ENCODE measurements at places on chromosomes 7 and 10.
A peak's percentile ranks its signal among the peaks of the same experiment; 100 is the strongest.

DNA sequence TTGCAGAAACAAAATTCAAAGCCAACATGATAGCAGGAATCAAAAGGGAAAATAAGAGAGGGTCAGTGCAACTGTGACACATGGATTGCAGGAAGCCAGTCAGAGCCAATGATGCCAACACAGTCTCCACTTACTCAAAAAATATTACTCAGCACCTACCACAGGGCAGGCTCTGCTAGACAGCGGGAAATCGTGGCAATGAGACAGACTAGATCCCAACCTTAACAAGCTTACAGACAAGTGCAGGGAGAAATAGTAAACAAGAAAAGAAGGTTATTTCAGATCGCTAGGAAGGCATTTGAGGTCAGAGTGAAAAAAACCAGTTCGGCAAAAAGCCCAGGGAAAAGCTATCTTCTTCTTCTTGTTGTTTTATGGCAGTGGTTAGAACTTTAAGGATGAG is 45.2 kb upstream of the NPFFR1 start:
- DNase-seq: no peak

GRCh38 chr7:40983111-40983510 is 719.8 kb downstream of the INHBA start:
- DNase-seq: no peak

DNA sequence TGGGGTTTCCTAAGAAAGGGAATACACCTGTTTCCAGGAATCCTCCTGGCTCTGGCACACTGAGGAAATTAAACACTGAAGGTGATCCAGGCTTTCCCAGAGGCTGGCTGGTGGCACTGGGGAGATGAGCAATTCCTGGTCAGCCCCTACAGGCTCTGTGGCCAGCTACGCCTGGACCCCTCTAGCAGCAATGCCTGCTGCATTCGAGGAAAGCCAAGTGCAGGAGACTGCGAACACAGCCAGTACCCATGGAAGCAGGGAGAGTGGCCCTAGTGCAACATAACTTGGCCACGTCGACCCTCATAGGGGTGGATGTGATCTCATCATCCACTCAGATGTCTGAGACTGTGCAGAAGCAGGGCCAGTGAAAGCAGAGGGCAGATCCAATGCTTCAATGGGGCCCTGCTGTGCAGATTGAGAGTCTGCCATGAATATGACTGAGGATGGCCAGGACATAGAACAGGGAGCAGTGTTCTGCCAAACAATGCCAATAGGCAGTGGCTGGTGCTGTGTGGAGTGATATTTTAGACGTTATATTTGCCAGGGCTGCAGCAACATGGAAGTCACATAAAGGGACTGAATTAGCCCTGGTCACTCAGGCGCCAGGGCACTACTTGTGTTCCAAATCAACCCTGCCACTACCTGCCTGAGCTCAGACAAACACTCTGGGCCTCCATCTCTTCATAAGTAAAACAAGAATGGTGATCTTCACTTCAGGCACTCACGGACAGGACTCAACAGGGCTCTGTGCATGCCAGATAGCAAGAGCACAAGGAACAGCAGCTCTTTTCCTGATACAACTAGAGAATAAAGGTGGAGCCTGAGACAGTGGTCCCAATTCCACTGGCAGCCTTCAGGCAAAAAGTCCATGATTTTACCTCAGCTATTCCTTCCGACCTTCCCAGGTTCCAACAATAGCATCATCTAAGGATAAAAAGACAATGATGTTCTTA is 2.4 kb downstream of the ZNF488 start:
- no peak for DNase-seq

DNA sequence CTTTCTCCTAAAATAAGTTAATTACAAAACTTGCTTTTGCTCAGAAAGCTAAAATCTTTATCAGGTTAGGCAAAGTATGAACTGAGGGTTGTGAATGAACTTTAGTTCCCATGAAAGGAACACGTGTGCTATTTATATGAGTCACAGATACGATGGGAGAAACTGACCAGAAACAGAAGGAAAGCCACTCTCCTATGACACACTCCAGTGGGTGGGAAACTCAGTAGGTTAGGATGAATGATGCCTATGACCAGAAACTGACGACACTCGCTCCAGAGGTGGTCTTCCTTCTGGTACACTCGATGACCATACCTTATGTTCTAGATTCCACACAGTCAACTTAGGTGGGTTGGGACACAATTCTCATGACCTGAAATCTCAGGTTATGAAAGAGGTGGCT is 215.7 kb upstream of the INHBA start:
- DNase-seq: no peak

DNA sequence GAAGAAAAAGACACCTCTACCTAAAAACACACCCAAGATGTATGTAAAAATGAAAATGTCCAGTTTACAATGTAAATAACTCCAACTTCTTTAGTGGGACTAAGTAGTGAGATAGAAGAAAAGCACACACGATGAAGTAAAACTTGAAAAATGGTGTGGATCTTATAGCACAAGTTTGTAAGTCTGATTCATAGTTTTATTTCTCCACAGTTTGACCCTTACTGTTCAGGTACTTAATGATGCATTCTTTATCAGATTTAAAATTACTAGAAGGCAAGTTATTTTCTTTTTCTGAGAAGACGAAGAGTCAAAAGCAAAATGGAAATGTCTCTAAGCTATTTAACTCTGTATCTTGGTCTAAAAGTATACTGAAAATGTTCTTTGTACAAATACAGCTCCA is 6.1 kb downstream of the NAMPT start:
- no peak for DNase-seq

GRCh38 chr7:121337398-121337797 is 8.6 kb downstream of the WNT16 start:
- no peak for DNase-seq

DNA sequence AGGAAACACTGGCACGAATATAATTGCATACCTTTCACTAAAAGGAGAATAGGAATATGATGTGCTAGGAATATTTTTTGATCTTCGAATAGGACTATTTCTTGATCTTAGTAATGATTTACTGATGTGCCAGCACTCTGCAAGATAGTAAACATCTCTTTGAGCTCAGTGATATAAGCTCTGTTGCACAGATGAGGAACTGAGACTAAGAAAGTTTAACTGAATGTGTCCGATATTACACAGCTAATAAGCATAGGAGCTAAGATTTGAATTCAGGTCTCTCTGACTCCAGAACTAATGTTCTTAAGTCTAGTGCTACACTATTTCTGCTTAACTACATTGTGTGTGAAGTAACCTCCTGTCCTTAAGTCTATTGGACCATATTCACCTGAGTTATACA is 98.4 kb upstream of the PTPRZ1 start:
- DNase-seq: no peak

GRCh38 chr10:91032611-91033206 is 111.8 kb upstream of the ANKRD1 start:
- DNase-seq: no peak

- no peak for DNase-seq
Observed at GRCh38 chr7:122212754-122213153, 68.7 kb upstream of the AASS start.

- DNase-seq: no peak
Observed at GRCh38 chr7:127290801-127291361, 38.1 kb upstream of the GRM8 start.

DNA sequence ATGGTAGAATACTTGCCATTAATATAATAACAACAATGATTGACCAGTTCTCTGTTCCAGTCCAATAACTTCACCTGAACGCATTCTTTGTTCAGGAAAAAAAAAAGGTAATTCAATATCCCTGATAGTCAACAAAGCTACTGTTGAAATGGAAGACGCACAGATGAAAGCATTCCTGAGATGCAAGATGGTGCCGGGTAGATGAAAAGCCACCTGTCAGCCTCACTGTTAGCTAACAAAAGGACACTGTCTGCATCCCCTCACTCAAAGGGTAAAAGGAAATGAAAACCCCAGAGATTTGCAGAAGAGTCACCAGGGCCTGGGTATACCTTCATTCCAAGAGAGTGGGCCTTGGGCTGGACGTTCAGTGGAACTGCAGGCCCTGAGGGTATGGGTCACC is 357.4 kb downstream of the PLXNA4 start:
- no peak for DNase-seq

- no peak for DNase-seq
Observed at GRCh38 chr10:123087786-123088185, 48.0 kb upstream of the HMX3 start.

DNA sequence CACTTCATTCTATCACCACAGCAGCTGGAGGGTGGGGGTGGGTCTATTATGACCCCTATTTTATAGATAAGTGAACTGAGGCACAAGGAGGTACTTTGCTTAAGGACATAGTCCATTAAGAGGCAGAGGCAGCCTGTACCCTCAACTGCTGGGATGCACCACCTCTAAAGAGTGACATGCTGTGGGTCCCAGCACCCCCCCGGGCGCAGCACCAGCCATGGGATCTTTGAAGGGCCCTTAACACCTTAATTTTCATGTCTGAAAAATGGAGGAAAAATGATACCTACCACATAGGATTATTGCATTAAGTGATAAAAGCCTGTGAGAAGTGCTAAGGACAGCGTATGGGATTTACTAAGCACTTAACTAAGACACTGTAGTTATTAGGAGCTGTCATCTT is 15.4 kb downstream of the ADCYAP1R1 start:
- DNase-seq: no peak

- no peak for DNase-seq
Observed at GRCh38 chr7:5586279-5586962, 162.8 kb upstream of the TNRC18 start.

DNA sequence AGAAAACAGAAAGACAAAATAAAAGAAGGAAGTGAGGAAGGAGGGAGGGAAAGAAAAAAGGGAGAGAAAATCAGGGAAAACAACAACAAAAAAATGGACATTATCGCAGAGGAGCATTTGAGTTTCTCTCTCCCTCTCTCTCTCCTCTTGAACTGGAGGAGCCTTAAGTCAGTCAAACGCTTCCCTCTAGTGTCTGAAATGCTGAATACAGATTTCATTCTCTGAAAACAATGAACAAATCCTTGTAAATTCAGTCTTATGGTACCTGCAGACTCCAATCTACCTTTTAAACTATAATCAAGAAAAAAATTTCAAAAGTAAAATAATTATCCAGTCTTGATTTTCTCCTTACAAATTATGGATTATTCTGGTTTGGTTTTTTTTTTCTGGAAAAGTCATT is 89.2 kb upstream of the PFKP start:
- DNase-seq: peak; percentile 7

GRCh38 chr7:73719806-73720169 is 319 bp upstream of the STX1A start:
- no peak for DNase-seq

- no peak for DNase-seq
Observed at GRCh38 chr7:19410106-19410505, 264.9 kb upstream of the FERD3L start.

- no peak for DNase-seq
Observed at GRCh38 chr7:55179931-55180682, 161.3 kb downstream of the EGFR start.

DNA sequence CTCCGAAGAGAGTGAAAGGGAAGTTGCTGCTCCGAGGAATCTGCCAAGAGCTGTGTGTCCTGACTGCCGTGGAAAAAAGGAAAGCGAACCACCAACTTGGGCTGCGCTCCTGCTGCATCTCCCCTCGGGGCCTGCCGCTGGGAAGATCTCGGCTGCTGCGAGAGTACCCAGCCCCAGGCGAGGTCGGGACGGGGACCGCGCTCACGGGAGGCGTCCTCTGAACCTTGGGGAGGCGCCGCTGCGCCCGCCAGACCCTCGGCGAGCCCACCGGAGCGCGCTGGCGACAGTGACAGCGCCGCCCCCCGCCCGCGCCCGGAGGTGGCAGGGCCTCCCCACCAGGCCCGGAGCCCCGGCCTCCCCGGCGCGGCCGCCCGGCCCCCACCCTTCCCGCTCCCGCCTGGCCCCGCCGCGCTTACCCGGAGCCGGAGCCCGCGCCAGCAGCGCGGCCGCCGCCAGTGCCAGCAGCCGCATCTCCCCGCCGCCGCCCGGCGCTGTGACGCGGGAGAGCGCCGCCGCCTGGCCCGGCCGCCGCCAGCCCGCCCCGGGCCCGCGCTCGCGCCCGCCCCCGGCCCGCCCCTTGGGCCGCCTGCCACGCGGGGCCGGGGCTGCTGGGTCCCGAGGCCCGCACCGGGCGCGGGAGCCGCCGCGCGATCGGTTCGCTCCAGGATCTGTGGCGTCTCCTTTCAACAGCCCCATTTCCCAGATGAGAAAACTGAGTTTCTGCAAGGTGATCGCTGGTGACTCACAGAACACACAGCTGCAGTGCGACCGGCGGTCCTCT is at the start of gene VSTM4:
TSS of gene VSTM4 (minus strand) at position 508 of the 781 bp plus-strand sequence. CDS start at position 471, 37 bp downstream.
- peak; percentile 71 for DNase-seq

DNA sequence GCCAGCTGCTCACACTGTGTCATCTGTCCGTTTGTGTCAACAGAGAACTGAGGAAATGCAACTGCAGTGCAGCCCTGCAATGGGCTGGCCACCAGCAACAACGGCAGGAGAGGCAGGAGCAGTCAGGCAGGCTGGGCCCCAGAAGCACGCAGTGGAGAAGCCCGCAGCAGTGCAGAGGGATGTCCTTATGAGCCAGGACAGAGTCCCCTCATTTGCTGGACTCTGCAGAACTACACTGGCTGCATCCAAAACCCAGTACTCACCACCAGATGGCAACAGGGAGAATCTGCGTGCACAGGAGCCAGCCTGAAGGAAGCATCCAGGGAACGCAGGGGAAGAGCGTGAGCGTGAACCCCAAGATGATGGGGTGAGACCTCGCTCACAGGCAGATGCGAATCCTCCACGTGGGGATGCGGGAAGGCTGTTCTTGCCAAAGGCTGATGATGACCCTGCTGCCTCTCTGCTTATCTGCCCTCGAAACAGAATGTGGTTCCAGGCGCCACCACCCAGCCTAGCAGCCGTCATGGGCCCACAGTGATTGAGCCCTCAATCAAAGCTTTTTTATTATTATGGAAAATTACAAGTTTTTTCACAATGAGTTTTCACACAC is 232.1 kb downstream of the PTPRN2 start:
- peak; percentile 36 for DNase-seq

DNA sequence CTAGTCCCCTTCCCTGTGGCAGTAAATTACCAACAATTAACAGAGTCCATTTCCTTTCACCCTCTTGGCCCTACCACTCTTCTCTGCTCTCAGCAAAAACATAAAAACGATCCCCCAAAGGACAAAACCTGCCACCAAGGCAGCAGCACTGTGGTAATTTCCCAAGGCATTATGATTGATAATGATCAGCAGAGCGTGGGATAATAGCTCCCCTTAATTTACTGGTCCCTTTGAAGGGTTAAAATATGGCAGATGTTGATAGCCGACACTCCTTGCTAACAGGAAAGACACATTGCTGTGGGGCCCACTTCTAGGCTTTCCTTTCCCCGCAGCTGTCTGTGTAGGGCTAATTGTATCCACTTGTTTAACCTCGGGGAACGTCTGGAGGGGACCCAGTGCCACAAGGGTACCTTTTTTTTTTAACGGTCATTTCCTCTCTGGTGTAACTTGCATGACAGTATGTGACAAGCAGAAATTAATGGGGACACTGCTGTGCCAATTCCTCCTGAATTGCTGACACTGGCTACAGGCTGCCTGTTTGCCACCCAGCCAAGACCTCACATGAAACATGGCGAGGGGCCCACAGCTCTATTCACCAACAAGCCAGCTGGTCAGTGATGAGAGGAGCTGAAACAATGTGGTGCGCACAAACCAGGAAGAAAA is 81.3 kb downstream of the CDK6 start:
- no peak for DNase-seq

- no peak for DNase-seq
Observed at GRCh38 chr7:134709197-134709596, 62.5 kb downstream of the BPGM start.

GRCh38 chr10:110655320-110655719 is 11.2 kb downstream of the RBM20 start:
- DNase-seq: no peak

All from urothelium cell line (cell line).